ENCODE measurements at places on chromosomes 2 and 18. TPM values are rescaled to one million over a fixed set of nuclear protein-coding genes. Genes with fewer than 3 reads are reported as not detected.

Gene CHRNA1
- not detected for total RNA-seq

Gene HJURP
- total RNA-seq, result 56.5 TPM

Gene SERPINB2
- 0.11 TPM for total RNA-seq

Gene DSG4
- not detected for total RNA-seq

Gene SCN9A
- total RNA-seq, result 2.2 TPM

Gene CREG2
- total RNA-seq, result 9.3 TPM

Gene NAT8
- total RNA-seq, result not detected

Gene LCLAT1
- 15.4 TPM for total RNA-seq

Gene CLHC1
- total RNA-seq, result 1.0 TPM

Gene DPYSL5
- total RNA-seq, result 3.7 TPM

Gene IL36G
- total RNA-seq, result not detected

Gene UPP2
- not detected for total RNA-seq

All from A549 treated with dexamethasone at 1 μM for 4 hours (cell line).